DMS153 (cell line): ENCODE measurements at places on chromosomes 6 and 20.

DNA sequence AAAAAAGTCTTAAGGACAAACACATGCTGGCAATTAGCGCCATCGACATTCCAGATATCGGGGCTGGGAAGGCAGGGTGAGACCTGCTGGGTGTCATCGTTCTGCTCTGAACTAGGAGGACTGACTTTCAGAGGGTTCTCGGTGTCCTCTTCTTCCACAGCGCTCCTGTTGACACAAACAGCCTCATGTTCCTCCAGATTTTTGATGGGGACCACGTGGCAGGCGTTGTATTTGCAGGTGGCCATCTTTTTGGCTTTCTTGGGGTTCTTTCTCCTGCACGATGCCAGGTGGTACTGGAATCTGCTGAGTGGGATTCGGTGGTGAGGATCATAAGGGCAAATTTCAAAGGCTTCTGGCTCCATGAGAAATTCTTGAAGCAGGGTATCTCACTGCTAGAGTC lies 469 bp downstream of the GTSF1L start:
- DNase-seq, result no peak

DNA sequence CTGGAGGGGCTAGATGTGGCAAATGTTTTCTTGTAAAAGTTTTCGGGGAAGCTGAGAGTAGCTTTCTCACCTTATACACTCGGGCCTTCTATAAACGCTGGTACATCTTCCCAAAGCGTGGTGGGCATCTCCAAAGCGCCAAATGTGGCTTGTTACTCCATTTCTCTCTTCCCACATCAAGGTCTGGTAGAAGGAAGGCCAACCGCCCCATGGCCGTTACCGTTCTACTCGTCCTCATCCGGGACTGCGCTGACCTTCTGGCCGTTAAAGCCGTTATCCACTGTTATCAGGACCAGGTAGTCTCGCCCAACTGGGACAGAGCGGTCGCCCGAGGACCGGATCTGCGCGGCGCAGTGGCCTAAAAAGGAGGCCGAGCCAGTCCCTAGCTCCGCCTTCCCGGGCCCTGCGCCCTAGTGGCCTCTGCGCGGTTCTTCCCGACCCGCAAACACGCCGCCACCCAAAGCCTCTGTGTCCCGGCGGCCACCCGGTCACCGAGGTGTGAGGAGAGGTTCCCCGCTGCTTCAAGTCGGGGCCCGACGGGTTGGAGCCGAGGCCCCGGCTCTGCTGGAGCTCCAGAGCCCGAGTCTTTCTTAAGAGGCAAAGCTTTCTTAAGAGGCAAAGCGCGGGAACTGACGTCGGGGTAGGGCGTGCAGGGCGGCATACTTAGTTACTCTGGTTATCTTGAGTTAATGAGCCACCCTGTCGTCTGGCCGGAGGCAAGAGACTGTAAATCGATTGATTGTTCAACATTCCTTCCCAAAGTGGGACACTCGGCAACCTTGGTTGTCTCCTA lies 90.5 kb downstream of the GPX5 start:
- no peak for DNase-seq

DNA sequence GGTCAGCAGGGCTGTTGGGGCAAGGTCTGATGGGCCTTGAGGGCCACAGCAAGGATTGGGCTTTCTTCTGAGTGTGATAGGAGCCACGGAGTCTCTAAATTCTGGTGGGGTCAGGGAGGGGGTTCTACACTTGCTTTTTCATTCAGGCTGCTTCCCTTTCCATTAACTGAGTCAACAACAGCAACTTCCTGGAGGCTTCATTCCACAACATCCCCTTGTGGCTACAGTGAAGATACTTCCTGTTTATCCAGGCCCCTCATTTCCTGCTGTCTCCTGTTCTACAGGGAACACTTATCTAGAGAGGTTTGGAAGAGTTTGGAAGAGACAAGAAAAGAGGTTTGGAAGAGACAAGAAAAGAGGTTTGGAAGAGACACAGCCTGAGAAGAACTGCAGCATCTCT lies 144.8 kb upstream of the ENPP5 start:
- no peak for DNase-seq

- no peak for DNase-seq
Measured at GRCh38 chr20:61718361-61719005, 347.2 kb downstream of the TAF4 start.

GRCh38 chr6:2542858-2543218 lies 207.9 kb downstream of the MYLK4 start:
- DNase-seq, result no peak

- no peak for DNase-seq
Measured at GRCh38 chr6:137776786-137777686, 90.0 kb upstream of the TNFAIP3 start.

DNA sequence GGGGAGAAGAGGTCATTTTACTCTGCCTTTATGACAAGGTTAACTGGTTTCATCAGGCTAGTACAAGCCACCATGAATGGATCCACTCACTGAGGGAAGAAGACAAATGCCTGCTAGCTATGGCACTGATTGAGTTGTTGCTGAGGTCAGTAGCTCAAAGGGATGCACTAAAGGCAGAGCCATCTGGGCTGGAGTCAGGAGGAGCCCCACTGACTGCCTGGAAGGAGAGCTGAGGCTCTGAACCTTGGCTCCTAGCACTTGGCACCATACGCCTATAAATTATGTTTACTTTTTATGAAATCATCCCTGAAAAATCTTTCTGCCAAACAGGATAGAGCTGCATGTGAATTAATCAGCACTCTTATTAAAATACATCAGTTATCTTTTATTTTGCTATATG lies 104.6 kb downstream of the DTD1 start:
- no peak for DNase-seq

DNA sequence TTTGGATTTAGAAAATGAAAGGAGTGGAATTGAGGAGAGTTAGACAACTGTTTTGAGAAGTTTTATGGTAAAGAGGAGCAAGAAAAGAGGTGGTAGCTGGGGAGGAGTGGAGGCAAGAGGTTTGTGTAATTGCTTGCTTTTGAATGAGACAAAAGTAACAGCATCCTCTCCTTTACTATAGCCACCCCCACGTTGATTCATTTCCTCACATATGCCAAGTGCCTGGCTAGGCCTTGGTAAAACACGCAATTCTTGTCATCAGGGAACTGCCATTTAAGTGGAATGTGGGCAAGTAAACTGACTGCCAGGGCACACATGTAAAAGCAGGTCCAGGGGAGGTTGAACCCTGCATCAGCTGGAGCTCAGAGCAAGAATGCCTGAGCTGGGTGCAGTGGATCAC lies 4.1 kb downstream of the MTRES1 start:
- DNase-seq, result no peak

DNA sequence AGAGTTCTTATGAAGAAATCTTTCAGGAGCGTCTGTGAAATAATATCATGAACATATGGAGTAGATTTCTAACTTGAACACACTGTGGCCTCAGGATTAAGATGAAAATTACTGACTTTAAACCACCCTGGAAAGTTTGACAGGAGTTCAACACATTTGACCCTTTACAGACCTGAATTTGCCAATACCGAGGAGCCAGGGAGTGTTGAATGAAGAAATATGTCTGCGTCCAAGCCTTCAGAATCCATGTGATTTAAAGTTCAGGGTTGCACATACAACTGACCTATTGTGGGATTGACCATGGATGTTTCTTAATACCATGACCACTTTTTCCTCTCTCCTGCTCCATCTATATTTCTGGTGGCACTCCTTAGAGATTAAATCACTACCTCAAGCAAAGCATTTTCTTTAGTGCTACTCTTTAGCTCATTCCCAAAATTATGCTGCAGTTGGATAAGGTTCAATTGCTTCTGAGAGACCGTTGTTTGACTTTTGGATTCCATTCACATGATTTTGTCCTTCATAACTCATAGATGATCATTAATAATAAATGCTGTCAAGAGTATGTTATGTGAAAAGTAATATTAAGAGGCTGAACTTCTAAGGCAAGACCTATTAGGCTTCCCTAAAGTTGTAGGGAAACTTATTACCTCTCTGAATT lies 57.4 kb downstream of the PRL start:
- no peak for DNase-seq

GRCh38 chr6:154487367-154488247 lies 22.9 kb downstream of the CNKSR3 start:
- no peak for DNase-seq

DNA sequence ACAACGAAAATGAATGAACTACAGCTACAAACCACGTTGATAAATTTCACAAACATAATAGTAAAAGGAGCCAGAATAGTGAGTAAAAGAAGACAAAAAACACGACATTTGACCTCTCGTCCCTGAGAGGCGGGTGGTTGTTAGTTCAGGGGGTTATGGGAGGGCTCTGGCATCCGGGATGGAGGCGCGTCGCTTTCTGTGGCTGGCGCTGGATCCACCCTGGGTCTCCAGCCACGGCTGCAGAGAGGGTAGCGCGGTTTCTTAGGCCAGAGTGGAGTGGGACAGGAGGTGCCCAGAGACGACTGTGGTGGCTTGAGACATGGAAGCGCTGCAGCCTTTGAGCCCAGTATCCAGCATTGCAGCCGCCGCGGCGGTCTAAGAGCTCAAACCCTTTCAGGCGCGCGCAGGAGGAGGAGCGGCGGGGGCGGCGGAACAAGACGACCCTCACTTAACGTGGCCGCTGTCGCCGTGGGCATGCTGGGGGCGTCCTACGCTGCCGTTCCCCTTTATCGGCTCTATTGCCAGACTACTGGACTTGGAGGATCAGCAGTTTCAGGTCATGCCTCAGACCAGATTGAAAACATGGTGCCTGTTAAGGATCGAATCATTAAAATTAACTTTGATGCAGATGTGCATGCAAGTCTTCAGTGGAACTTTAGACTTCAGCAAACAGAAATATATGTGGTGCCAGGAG lies 3.7 kb upstream of the ZSCAN23 start:
- DNase-seq, result no peak

DNA sequence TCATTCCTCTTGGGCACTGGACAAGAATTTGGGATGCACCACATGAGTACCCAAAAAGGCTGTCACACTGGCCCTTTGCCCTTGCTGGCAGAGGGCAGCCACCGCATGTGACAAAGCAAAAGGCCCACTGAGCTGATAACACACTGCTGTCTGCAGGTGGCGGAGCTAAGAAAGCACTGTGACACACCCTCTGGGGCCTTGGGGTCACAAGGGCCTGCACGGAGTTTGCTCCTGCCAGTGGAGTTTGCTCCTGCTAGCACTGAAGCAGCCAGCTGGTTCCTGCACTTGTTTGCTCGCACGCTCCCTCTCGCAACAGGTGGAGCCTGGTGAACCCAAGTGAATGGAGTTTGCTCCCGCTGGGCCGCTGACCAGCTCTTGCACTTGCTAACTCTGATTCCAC lies 132.6 kb downstream of the LCA5 start:
- no peak for DNase-seq

- DNase-seq, result no peak
Measured at GRCh38 chr6:11774426-11774825, 4.2 kb downstream of the ADTRP start.

GRCh38 chr6:56751604-56752003 lies 108.9 kb upstream of the DST start:
- DNase-seq, result no peak

DNA sequence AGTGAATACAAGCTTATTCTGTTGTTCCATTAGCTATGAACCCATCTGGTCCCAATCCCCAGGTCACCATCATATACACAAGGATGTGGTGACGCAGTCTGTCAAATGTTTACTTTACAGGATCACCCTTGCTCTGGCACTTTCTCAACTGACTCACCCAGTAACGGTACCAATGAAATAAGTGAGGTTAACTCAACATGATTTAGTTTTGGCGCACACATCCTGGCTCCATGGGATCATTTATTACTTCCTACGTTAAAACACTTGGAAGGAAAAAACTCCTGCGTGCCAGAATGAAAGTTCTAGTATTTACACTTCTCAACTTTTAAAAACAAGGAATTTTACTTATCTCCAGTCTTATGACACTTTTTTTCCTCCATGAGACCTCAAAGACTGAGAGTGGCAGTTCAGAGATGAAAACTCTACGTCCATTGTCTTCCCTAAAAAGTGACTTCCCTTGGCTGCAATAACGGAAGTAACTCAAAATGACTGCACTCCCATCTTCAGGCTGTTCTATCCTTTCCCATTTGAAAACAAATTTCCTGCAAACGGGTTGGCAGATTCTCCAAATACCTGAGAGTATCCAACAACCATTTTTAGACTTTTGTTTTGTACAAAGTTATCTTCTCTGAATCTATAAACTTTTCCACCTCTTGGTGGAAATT lies 15.9 kb downstream of the AGPAT4 start:
- no peak for DNase-seq
